DMS79 treated with DMSO at 0.1 percent for 48 hours (cell line): ENCODE measurements at places on chromosomes 1 and 21.

GRCh38 chr1:178935610-178936009 lies 64.7 kb upstream of the ANGPTL1 start:
- DNase-seq = no peak

- peak; percentile 16 for DNase-seq
Measured at GRCh38 chr1:53327182-53327913, 522 bp downstream of the LRP8 start.

DNA sequence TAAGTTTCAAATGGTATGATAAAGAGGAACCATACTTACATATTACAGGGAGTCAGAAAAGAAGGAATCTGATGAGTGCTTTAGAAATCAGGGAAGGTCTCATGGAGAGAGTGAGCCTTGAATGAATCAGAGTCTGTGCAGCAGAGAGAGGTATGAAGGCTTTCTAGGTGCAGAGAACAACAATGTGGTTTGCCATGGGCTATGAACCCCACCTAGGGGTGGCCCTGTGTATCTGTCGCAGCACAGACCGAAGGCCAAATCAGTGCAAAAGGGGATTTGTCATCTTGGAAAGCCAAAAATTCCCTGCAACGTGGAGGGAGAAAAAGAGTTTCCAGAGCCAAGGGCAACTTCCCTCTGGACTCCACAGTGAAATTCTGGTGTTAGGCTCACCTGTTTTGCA lies 3.5 kb downstream of the PAPPA2 start:
- no peak for DNase-seq

DNA sequence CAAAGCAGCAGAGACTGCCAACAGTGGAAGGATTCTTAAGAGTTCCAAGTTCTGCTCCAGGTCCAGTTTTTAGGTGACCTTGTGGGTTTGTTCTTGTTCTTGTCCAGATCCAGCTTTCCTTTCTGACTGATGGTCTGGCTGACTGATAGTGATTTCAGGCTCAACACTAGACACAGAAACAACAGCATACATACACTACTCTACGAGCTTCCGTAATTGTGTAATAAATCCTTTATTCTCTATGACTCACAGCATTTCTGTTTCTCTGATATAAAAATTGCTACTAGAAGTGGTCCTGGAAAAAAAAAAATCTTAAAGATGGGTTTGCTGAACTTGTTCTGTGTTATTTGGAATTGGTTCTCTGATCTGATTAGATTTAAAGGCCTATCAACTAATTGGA lies 62.2 kb upstream of the PTCH2 start:
- no peak for DNase-seq

- no peak for DNase-seq
Measured at GRCh38 chr1:160214481-160215140, 9.4 kb downstream of the PEA15 start.

- no peak for DNase-seq
Measured at GRCh38 chr1:118266436-118266835, 81.4 kb upstream of the SPAG17 start.
